BJ (cell line): ENCODE measurements at places on chromosomes 6 and 20.

DNA sequence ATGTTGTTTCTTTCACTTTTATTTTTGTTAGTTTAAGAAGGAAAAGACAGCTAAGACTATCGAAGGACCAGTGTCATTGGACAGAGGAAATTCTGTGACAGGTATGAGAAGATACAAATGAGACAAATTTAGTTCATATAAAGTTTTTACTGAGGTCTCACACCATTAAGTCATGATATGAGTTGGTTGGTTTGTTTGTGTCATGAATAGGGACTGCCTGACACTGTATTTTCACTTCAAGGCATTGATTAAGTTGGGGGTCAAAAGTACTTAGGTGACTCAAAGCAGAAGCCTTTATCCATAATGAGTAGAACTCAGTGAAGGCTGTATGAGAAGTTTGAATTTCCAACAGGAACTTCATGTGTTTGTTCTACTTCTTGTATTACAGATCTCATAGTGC lies 21.3 kb upstream of the HIVEP2 start:
- DNase-seq: no peak

DNA sequence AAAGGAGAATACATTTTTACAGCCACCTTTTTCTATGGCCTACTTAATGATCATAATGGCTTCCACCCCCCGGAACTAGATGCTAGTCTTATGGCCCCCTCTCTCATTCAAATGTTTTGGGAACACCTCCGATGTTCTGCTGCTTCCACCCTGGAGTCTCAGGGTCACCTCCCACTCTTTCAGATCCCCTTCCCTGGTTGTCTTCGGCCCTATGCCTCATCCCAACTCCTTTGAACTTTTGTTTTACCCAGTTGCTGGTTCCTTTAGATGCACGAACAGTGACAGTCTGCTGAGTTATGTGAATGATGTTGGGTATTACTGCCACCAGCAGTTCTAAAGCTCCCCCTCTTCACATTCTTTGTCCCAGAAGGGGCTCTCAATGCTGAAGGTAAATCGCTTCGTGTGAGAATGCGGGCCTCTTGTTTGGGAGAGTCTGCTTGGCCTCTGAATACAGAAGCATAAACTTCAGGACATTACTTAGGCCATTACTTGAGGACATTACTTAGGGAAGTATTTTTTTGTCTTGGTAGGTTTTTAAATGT lies 309.1 kb downstream of the SOX4 start:
- no peak for DNase-seq

- no peak for DNase-seq
Measured at GRCh38 chr6:118985123-118985830, 50.3 kb upstream of the MCM9 start.

GRCh38 chr6:36071281-36071680 lies 43.7 kb downstream of the MAPK14 start:
- no peak for DNase-seq

- DNase-seq: no peak
Measured at GRCh38 chr6:168603234-168603633, 162.2 kb downstream of the SMOC2 start.

GRCh38 chr6:117075218-117075617 lies 190.1 kb upstream of the VGLL2 start:
- no peak for DNase-seq

GRCh38 chr6:51619042-51619799 lies 468.2 kb downstream of the PKHD1 start:
- no peak for DNase-seq

DNA sequence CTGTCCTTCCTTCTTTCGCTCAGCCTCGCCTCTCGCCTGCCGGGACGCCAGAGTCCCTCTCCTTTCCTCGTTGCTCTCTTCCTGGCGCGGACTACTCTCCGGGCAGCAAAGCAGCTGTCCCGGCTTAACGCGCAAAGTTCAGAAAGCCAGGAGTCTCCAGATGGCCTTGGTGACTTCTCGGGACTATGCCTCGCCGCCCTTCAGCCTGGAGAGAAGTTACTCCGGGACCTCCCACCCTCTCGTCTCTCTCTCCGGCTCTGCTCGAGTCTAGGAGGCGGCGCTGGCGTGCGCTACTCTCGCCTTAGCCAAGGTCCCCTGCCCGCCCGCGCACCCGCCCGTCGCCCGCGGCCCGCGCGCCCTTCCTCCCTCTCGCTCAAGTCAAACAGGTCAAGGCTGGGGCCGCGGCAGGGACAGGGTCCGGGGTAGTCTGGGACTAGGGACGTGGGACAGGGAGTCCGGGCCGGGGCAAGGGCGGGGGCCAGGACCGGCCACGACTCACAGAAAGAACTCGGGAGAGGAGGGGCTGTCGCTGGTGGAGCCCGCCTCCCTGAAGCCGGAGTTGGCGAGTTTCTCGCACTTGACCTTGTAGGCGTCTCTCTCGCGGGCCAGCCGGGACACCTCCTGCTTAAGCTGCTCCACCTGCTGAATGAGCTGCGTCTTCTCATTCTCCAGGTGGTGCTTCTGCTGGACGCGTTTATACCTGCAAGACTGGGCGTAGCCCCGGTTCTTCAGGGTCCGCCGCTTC lies 1.5 kb downstream of the MAFB start:
- DNase-seq: no peak

DNA sequence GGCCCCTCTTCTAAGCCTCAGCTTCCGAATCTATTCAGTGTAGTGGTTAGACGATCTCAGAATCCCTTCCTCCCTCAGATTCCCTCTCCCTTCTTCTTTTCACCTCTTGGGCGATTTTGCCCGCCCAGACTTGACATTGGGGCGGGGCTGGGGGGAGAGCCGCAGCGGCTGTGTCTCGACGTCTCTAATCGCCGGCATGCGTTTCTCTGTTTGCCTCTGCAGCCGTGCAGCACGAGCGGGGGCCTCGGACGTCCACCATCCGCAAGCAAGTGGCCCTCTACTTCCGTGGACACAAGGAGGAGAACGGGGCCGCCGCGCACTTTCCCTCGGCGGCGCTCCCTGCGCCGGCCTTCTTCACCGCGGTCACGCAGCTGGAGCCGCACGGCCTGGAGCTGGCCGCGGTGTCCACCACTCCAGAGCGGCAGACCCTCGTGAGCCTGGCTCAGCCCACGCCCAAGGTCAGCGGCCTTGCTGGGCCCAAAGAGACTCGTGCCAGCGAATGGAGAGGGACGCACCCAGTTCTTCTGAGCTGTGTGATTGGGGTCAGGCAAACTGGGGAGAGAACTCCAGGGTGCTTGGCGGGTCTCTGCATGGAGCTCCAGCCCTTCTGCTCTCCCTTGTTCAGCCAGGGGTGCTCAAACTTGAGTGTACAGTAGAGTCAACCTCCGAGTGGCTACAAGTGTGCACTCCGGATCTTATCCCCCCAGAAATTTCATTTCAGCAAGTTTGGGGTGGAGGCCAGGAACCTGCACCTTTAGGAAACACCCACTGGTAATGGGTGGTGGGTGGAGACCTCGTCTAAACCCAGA lies 10.7 kb downstream of the NR2E1 start:
- no peak for DNase-seq

- DNase-seq: no peak
Measured at GRCh38 chr6:31068669-31069340, 43.6 kb downstream of the C6orf15 start.

DNA sequence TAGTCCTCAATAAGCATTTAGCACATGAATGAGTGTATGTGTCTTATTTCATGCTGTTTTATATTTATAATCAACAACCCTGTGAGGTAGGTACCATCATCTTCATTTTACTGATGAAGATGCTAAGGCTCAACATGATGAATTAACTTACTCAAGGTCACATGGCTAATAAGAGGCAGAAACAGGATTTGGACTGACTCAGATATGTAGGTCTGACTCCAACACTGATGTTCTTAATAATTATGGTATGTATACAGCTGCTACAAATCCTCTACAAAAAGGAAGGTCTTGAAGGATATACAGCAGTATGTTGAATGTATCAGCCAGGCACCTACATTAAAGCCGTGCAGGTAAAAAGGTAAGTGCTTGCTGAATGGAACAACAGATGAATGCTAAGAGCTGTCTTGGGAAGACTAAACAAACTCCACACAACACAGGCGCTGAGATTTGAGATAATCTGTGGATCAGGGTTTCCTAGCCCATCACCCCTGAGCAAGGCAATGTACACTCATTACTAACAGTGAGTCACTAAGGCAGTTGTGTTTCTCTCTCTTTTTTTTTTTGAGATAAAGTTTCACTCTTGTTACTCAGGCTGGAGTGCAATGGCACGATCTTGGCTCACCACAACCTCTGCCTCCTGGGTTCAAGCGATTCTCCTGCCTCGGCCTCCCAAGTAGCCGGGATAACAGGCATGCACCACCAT lies 31.9 kb downstream of the TTI1 start:
- DNase-seq: no peak

- no peak for DNase-seq
Measured at GRCh38 chr6:155611742-155612141, 156.1 kb upstream of the NOX3 start.

DNA sequence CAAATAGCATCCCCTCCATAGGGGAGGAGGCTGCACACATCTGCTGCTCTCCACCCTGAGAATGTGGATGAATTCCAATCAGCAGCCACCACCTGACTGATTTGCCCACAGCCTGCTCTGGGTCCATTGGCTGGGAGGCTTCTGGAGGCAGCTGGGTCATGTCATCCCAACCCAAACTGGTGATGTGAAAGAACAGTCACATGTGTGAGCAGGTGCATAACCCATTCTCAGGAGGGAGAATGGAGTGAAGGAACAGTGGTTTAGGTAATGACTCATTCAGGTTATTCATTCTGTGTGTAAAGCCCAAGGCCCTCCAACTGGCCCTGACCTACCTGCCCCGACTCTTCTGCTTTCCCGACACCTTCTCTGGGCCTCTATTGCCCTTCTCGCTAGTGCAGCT lies 90.9 kb upstream of the GCM1 start:
- no peak for DNase-seq

DNA sequence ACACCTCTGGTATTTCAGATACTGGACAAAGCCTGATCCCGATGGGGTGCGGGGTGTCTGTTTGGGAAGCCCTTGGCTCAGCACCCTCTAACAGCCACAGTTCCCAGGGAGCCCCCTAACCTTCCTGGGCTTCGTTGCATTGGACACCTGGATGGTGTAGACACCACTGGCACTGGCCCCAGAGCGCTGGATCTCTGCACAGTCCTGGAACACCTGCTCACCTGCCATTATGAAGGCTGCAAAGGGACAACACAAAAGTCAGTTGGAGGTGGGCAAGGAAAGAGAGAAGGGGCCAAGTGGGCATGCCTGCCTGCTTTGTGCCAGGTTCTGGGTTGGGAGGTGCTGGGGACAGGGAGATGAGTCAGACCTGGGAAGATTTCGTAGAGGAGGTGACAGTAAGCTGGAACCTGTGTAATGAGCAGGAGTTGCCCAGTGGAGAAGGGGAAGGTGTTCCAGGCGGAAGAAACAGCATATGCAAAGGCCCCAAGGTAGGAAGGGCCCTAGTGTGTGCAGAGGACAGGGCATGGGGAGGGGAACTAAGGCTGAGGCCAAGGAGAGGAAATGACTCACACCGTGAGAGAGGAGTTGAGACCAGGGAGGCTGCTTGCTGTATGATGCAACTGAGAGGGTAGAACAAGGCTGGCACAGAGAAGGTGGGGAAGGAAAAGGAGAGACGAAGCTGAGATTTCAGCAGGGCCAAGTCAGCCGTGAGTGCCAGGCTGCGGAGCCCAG lies 34.9 kb downstream of the ANGPT4 start:
- DNase-seq: no peak

DNA sequence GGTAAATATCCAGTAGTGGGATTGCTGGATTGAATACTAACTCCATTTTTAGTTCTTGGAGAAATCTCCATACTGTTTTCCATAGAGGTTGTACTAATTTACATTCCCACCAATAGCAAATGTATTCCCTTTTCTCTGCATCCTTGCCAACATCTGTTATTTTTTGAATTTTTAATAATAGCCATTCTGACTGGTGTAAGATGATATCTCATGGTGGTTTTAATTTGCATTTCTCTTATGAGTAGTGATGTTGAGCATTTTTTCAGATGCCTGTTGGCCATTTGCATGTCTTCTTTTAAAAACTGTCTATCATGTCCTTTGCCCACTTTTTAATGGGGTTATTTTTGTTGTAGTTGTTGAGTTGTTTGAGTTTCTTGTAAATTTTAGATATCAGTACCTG lies 253.2 kb downstream of the HAO1 start:
- DNase-seq: no peak

DNA sequence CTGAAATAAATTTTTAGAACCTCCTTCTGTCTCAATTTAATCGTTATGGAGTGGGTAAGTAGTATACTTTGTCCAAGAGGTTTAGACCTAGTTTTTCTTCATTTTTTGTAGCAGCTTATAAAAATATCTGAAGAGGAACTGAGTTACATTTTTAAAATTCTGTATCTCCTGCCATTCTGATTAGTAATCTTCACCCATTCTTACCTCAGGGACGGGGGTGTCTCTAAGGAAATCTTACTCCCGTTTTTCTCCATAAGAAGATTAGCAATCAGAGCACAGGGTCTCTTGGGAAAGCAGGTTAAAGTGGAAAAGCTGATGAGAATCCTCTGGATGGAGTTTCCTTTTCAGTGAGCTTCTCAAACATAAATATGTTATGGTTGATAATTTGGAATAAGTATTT lies 259.3 kb upstream of the FAM83B start:
- no peak for DNase-seq

GRCh38 chr6:160990847-160991405 lies 643 bp upstream of the MAP3K4 start:
- no peak for DNase-seq

DNA sequence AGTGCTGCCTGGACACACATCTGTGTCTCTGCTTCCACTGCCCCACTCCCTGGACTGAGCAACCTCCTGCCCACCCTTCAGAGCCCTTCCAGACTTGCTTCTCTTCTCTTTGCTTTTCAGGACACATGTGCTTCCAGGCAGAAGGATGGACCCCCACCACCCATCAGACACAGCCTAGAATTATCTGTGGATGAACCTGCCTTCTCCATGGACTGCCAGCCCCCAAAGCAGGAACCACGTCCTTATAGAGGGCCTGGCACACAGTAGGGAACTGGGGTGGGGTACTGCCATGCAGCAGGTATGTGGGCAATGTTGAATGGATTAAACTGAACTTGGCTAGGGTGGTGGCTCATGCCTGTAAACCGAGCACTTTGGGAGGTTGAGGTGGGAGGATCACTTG lies 3.6 kb downstream of the KIAA1755 start:
- no peak for DNase-seq

DNA sequence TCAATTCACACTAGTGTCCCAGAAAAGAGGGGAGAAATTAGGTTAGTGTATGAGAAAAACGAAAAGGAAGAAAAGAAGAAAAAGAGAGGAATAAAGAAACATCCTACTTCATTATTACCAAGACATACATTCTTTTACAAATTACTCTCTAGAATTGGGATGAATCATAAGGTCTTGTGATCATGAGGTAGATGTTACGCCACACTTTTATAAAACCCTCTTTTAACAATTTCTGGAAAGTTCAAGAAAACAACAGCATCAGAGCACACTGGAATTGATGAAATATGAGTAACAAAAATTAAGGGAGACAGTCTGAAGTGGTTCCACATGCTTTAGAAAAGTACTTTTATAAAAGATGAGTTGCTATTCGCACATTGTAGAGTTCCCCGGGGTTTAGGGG lies 32.6 kb upstream of the NRSN1 start:
- DNase-seq: no peak

- no peak for DNase-seq
Measured at GRCh38 chr20:63950701-63951397, 5.4 kb downstream of the UCKL1 start.

- no peak for DNase-seq
Measured at GRCh38 chr6:145830612-145831011, 16.0 kb upstream of the FBXO30 start.

GRCh38 chr6:24911796-24912382 lies 23.9 kb downstream of the RIPOR2 start:
- DNase-seq: no peak

GRCh38 chr6:5684320-5685053 lies 322.2 kb downstream of the NRN1 start:
- DNase-seq: no peak
